Thymus (tissue), 14 donors: ENCODE measurements at places on chromosomes 5 and 9.

GRCh38 chr9:37645903-37646506 is 4.7 kb upstream of the FRMPD1 start:
- H3K4me3 ChIP-seq = no peak overlapping the region
- H3K36me3 ChIP-seq = no peaks in the 10 kb centered on the region
- H3K27ac ChIP-seq = no peak overlapping the region
- H3K27me3 ChIP-seq = peaks cover 44% of the 10 kb centered on the region
- peaks cover 5% of the 10 kb centered on the region for H3K4me1 ChIP-seq

DNA sequence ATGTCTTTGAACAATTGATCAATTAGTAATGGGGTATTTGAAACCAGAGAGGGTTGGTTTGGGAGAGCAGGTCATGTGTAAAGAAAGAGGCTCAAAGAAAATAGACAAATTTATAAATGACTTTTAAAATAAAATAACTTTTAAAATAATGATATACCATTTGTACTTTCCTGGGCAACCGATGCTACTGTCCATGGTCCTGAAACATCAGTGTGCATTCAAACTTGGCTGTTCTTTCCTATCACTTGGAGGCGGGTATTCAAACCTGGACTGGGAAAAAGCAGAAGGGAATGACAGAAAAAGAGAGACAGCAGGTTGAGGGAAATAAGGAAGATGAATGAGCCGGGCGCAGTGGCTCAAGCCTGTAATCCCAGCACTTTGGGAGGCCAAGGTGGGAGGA is 1446.4 kb upstream of the WWC1 start:
- no peaks in the 10 kb centered on the region for H3K27me3 ChIP-seq
- H3K4me3 ChIP-seq = no peak overlapping the region
- no peaks in the 10 kb centered on the region for H3K4me1 ChIP-seq

DNA sequence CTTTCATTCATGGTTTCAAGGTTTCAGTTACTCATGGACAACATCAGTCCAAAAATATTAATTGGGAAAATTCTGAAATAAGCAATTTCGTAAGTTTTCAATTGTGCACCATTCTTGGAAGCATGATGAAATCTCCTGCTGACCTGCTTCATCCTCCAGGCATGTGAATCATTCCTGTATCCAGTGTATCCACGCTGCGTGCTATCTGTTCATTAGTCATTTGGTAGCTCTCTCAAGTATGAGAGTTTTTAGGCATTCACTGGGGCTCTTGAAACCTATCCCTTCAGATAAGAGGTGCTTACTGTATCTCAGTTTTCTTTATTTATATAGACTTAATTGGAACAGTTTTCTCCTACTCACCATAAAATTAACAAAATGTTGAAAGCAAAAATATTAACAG is 293.0 kb downstream of the CDH12 start:
- no peaks in the 10 kb centered on the region for H3K4me1 ChIP-seq
- no peaks in the 10 kb centered on the region for H3K27me3 ChIP-seq
- H3K4me3 ChIP-seq = no peak overlapping the region
- DNase-seq = no peak
- no peak overlapping the region for H3K27ac ChIP-seq

- H3K27me3 ChIP-seq = no peaks in the 10 kb centered on the region
- DNase-seq = no peak
Measured at GRCh38 chr9:4393806-4394523, 94.1 kb upstream of the GLIS3 start.

DNA sequence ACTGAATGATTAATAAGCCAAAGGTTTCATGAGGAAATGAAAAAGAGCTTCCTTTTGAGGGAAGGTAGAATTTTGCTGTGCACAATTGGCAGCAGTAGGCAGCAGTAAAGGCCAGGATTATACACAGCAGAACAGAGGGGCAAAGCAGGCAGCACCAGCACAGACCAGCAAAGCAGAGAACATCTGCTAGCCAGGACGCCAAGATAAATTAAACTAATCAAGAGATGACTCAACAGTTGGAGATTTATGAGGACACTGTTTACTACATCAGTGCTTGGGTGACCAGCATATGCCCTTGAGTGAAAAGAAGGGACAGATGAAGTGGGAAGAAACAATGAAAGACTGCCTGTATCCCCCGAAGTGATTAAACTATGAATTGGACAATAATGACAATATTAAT is 871.4 kb upstream of the CDH10 start:
- DNase-seq = no peak
- H3K27ac ChIP-seq = no peak overlapping the region
- no peak overlapping the region for H3K4me3 ChIP-seq
- no peaks in the 10 kb centered on the region for H3K4me1 ChIP-seq
